ENCODE measurements at places on chromosomes 5 and 9.

DNA sequence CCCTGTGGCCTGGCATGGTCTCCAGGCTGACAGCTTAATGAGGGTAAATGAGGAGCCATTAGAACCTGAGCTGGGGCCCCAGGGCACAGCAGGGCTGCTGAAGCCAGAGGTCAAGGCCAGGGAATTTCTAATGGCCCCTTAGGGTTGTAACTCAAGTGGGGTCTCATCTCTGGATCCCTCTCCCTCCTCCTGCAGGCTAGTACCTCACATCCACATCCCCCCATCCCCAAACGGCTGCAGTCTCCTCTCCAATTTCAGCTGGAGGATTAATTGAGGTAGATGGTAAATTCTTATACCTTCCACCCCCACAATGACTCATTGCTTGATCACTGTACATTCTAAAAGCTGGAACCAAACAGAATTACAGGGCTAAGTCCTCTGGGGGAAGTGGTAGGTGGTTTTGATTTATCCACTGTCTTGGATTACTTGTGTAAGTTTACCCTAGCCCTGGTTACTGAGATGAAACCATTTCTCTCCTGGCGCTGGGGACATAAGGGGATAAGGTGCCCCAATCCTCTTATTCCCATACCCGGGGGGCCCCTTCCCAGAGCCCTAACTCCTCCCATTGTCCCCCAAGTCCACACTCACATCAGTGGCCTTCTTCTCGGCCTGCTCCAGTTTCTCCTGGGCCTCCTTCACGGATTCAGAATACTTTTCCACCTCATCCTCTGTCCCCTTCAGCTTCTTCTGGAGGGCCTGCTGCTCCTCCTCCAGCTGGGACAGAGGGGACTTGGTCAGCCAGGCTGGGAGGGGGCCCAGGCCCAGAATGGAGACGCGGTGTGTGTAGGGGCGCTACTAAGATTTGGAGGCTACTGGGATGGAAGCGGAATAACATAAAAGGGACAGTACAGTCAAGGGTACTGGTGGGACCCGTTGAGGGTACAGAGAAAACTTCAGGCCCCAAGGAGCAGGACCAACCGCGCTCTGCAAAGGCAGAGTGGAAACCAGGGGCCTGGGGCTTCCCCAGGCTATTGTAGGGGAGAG lies 875 bp downstream of the TPM2 start:
- peak; percentile 60 for DNase-seq

- no peak for DNase-seq
Measured at GRCh38 chr9:109198736-109199382, 31.8 kb upstream of the FRRS1L start.

DNA sequence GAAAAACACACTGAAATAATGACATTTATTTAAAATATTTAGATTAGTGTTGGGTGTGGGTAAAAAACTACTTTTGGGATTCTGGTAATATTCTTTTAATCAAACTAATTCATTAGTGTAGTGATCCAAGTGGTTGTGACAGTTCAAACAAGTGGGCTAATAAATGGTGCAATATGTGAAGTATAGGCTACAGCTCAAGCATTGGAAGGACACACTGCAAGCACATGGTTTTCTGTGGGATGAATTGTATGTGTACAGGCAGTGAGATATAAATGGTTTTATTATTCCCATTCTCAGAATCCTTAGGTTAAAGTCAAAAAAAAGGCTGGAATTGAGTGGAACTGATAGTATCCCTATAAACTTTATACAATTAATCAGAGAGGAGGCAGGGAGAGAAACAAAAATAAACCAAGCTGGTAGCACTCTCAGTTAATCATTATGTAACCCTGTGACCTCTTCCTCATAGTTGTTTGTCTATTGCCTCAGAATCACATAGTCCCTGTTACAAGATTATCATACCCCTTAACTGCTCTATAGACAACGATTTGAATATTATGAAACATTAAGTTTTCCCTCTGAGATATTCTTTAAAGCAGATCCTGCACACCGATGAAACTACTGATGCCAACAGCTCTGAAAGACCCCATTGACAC lies 1755.4 kb upstream of the ACO1 start:
- DNase-seq: no peak

GRCh38 chr9:13901176-13901575 lies 412.8 kb downstream of the NFIB start:
- no peak for DNase-seq

DNA sequence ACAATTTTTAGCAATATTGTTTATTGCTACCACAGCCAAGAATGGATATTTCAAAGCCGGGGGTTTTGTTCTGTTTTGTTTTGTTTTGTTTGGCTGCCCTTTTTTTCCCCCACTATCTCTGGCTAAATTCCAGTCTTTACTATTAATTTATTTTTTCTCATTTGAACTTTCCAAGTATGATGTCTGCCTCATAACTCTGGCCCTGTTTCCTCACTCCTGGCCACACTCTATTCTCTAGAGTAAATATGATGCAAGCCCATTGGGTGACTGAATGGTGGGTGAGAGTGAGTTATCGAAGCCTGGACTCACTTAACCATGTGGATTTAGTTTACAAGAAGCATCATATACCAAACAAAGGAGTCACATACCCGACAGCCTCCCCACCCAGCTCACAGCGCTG lies 41.9 kb downstream of the WDR36 start:
- DNase-seq: no peak

DNA sequence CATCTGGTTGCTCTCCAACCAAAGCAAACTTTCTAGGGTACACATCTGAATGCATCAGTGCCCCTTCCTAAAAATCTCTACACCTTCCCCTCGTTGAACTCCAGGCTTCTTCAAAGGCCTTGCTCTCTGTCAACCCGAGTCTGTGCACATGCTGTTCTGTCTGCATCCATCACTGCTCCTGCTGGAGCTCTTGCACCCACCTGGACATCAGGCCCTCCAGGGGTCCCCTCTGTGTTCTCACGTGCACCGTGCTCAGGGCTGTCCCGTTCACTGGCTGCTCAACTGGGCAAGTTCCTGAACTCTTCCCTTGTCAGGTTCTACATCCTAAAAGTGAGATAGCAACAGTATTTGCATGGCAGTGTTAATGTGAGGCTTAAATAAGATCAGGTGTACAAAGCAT lies 62.7 kb upstream of the ANGPTL2 start:
- no peak for DNase-seq

Data from inflammatory macrophage treated with lipopolysaccharide for 1 hour (primary cell).